Heart left ventricle (tissue), 16 donors: ENCODE measurements at places on chromosomes 4 and X. TPM values are rescaled to one million over a fixed set of nuclear protein-coding genes. Genes with fewer than 3 reads are reported as not detected.

Gene CCDC160
- polyA plus RNA-seq, result 0.06 TPM

Gene DOCK11
- polyA plus RNA-seq, result 2.1 TPM

Gene KLHL4
- polyA plus RNA-seq, result 1.5 TPM

Gene CFAP47
- not detected for polyA plus RNA-seq

Gene CT83
- not detected for polyA plus RNA-seq

Gene SMIM31
- polyA plus RNA-seq, result not detected

Gene MAGEB3
- polyA plus RNA-seq, result not detected

Gene GPR173
- 0.38 TPM for polyA plus RNA-seq

Gene GABRE
- 3.5 TPM for polyA plus RNA-seq

Gene UFSP2
- polyA plus RNA-seq, result 35.0 TPM

Gene MEPE
- not detected for polyA plus RNA-seq

Gene SLITRK4
- 0.14 TPM for polyA plus RNA-seq

GRCh38 chr4:10639100-10639499 is 45.5 kb downstream of the CLNK start:
- H3K4me3 ChIP-seq, result no peak overlapping the region
- H3K27ac ChIP-seq, result no peak overlapping the region
- H3K27me3 ChIP-seq, result no peaks in the 10 kb centered on the region
- H3K4me1 ChIP-seq, result peaks cover 6% of the 10 kb centered on the region

DNA sequence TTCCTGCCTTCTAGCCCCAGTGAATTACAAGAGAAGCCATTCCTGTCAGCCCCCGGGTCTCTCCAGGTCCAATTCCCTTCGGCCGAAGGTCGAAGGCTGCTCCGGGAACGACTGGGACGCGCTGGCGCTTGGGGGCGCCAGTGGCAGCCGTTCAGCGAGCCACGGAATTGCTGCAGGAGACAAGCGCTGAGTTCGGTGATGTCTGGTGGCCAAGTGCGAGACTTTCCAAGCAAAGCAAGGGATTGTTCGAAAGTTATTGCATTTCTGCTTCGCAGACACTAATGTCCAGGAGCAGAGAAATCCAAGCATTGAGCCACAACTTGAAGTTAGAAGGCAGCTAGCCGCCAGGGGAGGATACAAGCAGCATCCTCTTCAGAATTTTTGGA is 1.1 kb upstream of the DKK2 start:
- H3K27me3 ChIP-seq, result peaks cover 28% of the 10 kb centered on the region
- peak; percentile 27 for DNase-seq
- no peak overlapping the region for H3K27ac ChIP-seq
- H3K4me3 ChIP-seq, result peak overlapping the region; percentile 55

DNA sequence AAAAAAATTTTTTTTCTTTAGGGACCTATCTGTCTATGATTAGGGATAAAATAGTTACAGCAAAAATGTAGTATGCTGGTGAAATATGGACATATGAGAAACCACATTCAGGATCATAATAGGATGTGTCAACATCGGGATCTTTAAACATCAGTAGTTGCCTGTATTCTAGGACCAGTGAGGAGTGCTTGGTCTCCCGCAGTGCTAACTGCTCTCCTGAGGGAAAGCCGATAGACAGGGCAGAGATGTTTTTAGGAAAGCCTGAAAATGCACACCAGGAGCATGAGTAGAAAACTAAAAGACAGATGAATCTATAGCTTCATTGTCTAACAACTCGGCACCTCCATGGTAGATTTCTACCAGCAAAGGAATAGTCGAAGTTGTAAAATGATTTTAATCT is 178.1 kb upstream of the SMIM31 start:
- H3K27me3 ChIP-seq, result no peaks in the 10 kb centered on the region
- no peak for DNase-seq
- H3K4me1 ChIP-seq, result no peaks in the 10 kb centered on the region
- no peaks in the 10 kb centered on the region for H3K36me3 ChIP-seq
- H3K27ac ChIP-seq, result no peak overlapping the region

GRCh38 chr4:65592089-65592488 is 78.2 kb downstream of the EPHA5 start:
- H3K4me1 ChIP-seq, result no peaks in the 10 kb centered on the region
- no peaks in the 10 kb centered on the region for H3K36me3 ChIP-seq
- no peak for DNase-seq
- no peaks in the 10 kb centered on the region for H3K27me3 ChIP-seq

DNA sequence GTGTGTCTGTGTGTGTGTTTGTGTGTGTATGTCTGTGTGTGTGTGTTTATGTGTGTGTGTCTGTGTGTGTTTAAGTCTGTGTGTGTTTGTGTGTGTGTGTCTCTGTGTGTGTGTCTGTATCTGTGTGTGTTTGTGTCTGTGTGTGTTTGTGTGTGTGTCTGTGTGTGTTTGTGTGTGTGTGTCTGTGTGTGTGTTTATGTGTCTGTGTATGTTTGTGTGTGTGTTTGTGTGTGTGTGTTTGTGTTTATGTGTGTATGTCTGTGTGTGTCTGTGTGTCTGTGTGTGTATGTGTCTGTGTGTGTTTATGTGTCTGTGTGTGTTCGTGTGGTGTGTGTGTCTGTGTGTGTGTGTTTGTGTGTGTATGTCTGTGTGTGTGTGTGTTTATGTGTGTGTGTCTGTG is 11.4 kb downstream of the IL9R start:
- H3K4me3 ChIP-seq, result no peak overlapping the region
- no peaks in the 10 kb centered on the region for H3K27me3 ChIP-seq
- H3K27ac ChIP-seq, result no peak overlapping the region
- DNase-seq, result no peak
- H3K36me3 ChIP-seq, result no peaks in the 10 kb centered on the region

- peak within 1 kb of the TSS; percentile 79 for H3K4me3 ChIP-seq
- peak; percentile 62 for DNase-seq
- H3K4me1 ChIP-seq, result peaks cover 45% of the 10 kb centered on the region
- no peaks in the 10 kb centered on the region for H3K27me3 ChIP-seq
- H3K36me3 ChIP-seq, result no peaks in the 10 kb centered on the region
- peak within 1 kb of the TSS; percentile 92 for H3K27ac ChIP-seq
Observed at GRCh38 chrX:48957477-48957826, at the start of gene OTUD5. Gene OTUD5 (minus strand): TSS chrX:48957607. CDS start chrX:48957570, 37 bp downstream.

- no peaks in the 10 kb centered on the region for H3K4me1 ChIP-seq
- peaks cover 11% of the 10 kb centered on the region for H3K36me3 ChIP-seq
- no peak overlapping the region for H3K4me3 ChIP-seq
- peak; percentile 61 for DNase-seq
Observed at GRCh38 chr4:1380368-1381151, 25.7 kb downstream of the NKX1-1 start.

DNA sequence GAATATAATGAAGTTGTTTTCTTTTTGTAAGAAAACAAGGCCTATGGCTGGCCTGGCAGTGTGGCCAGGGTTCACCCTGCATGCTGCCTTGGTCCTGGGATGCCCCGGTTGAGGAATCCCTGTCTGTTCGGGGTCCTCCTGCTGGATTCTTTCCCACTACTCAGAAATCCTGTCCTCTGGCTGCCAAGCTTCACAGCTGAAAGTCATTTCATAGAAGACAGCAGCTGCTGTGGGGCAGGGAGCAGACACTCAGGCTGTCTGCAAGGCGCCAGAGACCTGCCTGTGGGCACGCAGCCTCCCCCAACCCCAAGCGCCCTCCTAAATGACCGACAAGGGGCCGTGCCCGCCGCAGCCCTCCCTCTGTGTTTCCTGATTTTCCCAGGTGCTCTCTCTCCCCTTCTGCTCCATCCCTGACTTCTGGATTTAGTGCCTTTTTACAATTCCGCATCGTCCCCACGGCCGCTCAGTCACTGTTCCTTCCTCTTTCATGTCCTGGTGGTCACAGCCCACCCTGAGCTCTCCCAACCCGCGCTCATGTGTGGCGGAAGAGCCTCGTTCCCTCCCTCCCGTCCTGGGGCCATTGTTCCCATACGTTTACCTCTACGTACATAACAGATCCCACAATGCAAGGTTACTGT is 27.5 kb downstream of the ZFYVE28 start:
- H3K4me1 ChIP-seq, result peaks cover 14% of the 10 kb centered on the region
- no peaks in the 10 kb centered on the region for H3K27me3 ChIP-seq
- H3K36me3 ChIP-seq, result no peaks in the 10 kb centered on the region
- no peak overlapping the region for H3K27ac ChIP-seq
- no peak overlapping the region for H3K4me3 ChIP-seq

GRCh38 chr4:66294638-66295037 is 624.3 kb upstream of the EPHA5 start:
- no peak overlapping the region for H3K27ac ChIP-seq
- H3K36me3 ChIP-seq, result no peaks in the 10 kb centered on the region
- no peaks in the 10 kb centered on the region for H3K4me1 ChIP-seq
- no peak overlapping the region for H3K4me3 ChIP-seq
- no peak for DNase-seq

DNA sequence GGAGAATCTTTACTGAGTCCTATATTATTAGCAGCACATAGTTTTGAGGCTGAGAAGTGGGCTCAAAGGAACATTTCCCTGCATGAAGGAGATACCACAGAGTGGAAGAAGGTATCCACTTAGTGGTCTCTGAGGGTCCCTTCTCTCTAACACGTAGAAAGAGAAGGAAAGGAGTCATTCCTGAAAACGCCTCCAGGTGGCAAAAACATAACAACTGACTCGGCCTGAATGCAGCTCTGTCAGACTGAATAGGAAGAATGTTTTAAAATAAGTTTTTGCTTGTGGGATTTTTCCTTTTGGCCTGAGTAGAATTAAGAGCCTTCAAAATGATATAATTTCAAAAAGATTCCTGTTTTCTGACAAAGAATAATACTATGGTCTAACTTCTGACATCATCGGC is 23.3 kb downstream of the RPGR start:
- H3K27me3 ChIP-seq, result no peaks in the 10 kb centered on the region
- H3K4me3 ChIP-seq, result no peak overlapping the region
- peaks cover 14% of the 10 kb centered on the region for H3K36me3 ChIP-seq
- DNase-seq, result no peak
- H3K4me1 ChIP-seq, result no peaks in the 10 kb centered on the region

- no peaks in the 10 kb centered on the region for H3K4me1 ChIP-seq
- H3K27me3 ChIP-seq, result peaks cover 7% of the 10 kb centered on the region
- H3K4me3 ChIP-seq, result no peak overlapping the region
Observed at GRCh38 chrX:133648594-133648993, 233.3 kb upstream of the GPC4 start.

DNA sequence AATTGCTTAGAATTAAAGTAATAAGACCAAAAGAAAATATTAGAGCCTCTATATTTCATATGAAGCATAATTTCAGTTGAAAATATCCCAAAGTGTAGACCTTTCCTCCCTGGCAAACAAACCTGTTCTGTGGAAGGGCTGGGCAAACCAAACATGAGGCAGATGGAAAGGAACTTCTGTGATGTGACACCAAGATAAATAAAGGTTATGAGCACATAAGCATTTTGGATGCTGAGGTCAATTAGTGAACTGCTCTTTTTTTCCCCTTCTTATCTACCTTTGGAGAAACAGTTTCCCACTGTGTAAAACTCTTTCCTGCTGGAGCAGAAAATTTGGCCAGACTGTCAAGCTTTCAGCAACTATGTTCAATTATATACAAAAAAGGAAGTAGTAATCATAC is 109.6 kb upstream of the STIM2 start:
- no peak overlapping the region for H3K4me3 ChIP-seq
- H3K36me3 ChIP-seq, result no peaks in the 10 kb centered on the region
- H3K27me3 ChIP-seq, result no peaks in the 10 kb centered on the region
- DNase-seq, result no peak
- no peak overlapping the region for H3K27ac ChIP-seq

DNA sequence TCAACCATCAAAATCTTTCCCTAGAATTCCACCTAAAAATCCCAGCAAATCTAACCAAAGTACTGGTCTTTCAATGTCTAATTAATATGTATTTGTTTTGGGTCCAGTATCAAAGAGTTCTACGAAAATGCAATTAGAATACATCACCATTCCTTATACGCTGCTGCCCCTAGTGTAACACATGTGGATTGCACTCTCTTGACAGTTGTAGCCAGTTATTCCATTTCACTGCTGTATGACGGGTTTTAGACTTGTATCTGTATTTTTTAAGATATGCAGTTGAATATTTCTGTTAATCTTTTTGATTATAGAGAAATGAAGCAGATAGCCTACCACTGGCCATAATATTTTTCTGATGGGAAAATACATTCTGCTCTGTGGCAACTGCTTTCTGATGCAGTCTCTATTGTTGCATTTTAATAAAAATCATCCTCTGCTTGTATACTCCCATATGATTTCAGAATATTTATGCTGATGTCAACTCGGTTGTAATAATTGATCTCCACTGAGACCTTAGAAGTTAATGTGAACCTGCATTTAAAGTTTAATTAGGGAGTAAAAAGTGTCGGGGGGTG is 17.1 kb upstream of the PAGE2B start:
- no peaks in the 10 kb centered on the region for H3K36me3 ChIP-seq
- no peak overlapping the region for H3K4me3 ChIP-seq
- no peaks in the 10 kb centered on the region for H3K4me1 ChIP-seq
- H3K27ac ChIP-seq, result no peak overlapping the region

DNA sequence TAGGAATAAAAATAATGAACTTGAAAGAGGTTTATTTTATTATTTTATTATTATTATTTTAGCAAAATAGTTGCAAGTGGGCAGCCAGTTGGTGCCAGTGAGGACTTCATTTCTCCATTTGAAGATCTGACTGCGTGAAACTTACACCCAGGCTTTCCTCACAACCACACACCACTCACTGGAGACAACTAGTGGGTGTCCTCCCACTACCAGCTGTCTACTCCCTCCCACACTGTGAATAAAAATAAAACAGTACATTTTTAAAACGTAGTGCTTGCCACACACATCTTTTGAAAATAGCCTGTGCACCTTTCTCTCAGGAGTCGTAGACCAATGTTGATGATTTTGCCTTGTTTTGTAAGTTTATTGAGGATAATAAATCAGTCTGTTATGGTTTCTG is 7.4 kb downstream of the FGF13 start:
- H3K4me1 ChIP-seq, result no peaks in the 10 kb centered on the region
- no peaks in the 10 kb centered on the region for H3K27me3 ChIP-seq
- no peak overlapping the region for H3K4me3 ChIP-seq
- H3K36me3 ChIP-seq, result no peaks in the 10 kb centered on the region
- DNase-seq, result no peak

- no peaks in the 10 kb centered on the region for H3K27me3 ChIP-seq
- no peak overlapping the region for H3K27ac ChIP-seq
- H3K4me1 ChIP-seq, result peaks cover 96% of the 10 kb centered on the region
Observed at GRCh38 chr4:143358923-143359643, 22.4 kb downstream of the GAB1 start.

DNA sequence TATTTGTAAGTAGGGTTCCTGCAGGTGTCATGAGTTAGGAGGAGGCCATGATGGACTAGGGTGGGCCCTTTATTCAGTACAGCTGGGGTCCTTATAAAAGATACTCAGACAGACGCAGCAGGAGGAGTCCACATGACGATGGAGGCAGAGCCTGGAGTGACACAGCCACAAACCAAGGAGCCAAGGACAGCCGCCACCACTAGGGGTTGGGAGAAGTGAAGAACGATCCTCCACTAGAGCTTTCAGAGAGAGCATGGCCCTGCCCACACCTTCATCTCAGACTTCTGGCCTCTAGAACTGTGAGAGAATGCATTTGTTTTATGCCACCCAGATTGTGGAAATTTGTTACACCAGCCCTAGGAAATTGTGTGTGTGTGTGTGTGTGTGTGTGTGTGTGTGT is 31.1 kb downstream of the JAKMIP1 start:
- H3K27ac ChIP-seq, result no peak overlapping the region
- DNase-seq, result no peak
- H3K4me1 ChIP-seq, result no peaks in the 10 kb centered on the region
- H3K36me3 ChIP-seq, result no peaks in the 10 kb centered on the region
- no peaks in the 10 kb centered on the region for H3K27me3 ChIP-seq

GRCh38 chrX:44596277-44596676 is 53.6 kb upstream of the FUNDC1 start:
- H3K27me3 ChIP-seq, result no peaks in the 10 kb centered on the region
- H3K27ac ChIP-seq, result no peak overlapping the region
- no peak overlapping the region for H3K4me3 ChIP-seq
- no peaks in the 10 kb centered on the region for H3K36me3 ChIP-seq
